Kidney epithelial cell (primary cell): ENCODE measurements at places on chromosomes 13 and 19. TPM values are rescaled to one million over a fixed set of nuclear protein-coding genes. Genes with fewer than 3 reads are reported as not detected.

LILRB2 gene
- total RNA-seq = not detected in 2 replicates

LIPE gene
- total RNA-seq = 3.7 and 7.5 TPM in 2 replicates

NLRP4 gene
- total RNA-seq = not detected in 2 replicates

RGL3 gene
- total RNA-seq = 10.2 and 18.1 TPM in 2 replicates

SOX1 gene
- not detected in 2 replicates for total RNA-seq

ZNF763 gene
- 0.54 and 1.3 TPM in 2 replicates for total RNA-seq

GARIN5A gene
- total RNA-seq = 8.5 and 9.9 TPM in 2 replicates

PCDH9 gene
- 0.34 and 0.75 TPM in 2 replicates for total RNA-seq

NTF4 gene
- 0.58 TPM in 1 of 2 replicates, not detected in the other for total RNA-seq

IFNL1 gene
- total RNA-seq = not detected in 2 replicates

GRCh38 chr19:17109962-17110598 lies 34.5 kb downstream of the MYO9B start:
- no peak for DNase-seq

- DNase-seq = no peak
Observed at GRCh38 chr13:86684402-86684801, 885.2 kb upstream of the SLITRK6 start.

DNA sequence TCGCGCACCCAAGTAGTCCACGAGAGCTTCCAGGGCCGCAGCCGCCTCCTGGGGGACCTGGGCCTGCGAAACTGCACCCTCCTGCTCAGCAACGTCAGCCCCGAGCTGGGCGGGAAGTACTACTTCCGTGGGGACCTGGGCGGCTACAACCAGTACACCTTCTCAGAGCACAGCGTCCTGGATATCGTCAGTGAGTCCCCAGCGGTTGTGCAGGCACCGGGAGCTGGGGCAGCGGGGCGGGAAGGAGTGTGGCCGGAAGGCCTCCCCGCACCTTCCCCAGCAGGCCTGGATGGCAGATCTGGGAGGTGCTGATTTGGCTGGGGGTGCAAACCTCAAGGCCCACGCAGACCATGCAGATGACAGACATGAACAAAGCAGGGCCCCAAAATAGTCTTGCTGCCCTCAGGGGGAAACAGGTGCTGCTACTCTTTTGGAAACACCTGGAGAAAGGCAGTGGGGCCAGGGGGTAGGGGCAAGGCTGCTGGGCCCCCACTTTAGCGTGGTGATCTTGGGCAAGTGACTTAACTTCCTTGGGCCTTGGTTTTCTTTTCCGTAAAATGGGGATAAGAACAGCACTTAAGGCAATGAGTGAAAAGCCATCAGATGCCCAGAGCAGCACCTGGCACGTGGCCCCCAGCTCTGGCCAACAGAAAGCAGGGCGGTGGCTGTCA lies 4.0 kb downstream of the MAG start:
- DNase-seq = no peak

- peak; percentile 62 for DNase-seq
Observed at GRCh38 chr13:93226623-93227279, at the start of gene GPC6. Gene GPC6, plus strand, starts transcription at chr13:93226807.

DNA sequence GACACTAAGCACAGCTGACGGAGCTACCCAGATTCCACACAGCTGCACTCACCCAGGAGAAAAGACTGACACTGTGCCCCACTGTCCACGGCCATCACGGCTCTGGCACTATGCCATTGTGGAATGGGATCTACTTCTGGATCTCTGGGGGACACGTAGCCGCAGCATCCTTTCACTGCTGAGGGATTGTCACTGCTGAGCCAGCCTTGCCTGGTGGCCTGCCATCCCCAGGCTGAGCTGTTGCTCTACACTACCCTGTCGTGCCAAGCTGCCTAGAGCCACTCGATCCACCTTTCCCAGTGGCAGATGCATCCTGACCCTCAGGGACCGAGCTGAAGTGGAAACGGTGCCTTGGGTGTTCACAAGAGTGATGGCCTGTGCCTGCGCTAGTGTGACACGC lies 5.0 kb upstream of the LILRB5 start:
- no peak for DNase-seq

DNA sequence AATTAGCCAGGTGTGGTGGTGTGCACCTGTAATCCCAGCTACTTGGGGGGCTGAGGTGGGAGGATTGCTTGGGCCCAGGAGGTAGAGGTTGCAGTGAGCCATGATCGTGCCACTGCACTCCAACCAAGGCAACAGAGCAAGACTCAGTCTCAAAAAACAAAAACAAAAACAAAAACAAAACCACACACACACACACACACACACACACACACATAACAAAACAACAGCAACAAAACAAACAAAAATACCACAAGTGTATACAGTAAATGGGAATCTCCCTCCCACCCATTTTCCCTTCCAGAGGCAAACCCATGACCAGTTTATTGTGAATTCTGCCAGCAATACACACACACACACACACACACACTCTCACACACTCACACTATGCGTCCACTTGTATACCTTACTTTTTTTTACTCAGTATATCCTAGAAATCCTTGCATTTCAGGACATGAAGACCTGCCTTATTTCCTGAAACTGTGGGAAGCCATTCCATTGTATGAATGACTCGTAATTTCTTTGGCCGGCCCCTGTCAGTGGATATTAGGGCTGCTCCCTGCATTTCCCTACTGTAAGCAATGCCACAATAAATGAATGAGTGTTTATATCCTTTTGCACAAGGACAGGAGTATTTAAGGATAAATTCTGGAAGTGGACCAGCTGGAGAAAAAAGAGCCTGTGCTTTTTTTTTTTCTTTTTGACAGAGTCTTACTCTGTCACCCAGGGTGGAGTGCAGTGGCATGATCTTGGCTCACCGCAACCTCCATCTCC lies 6.9 kb upstream of the PLEKHF1 start:
- no peak for DNase-seq

GRCh38 chr19:17751103-17751911 lies at the start of gene FCHO1:
Gene FCHO1, plus strand, starts transcription at chr19:17751477. Its CDS starts 3,688 bp downstream, at chr19:17755165.
- no peak for DNase-seq

- DNase-seq = no peak
Observed at GRCh38 chr19:15464394-15465385, at the start of gene RASAL3. Gene RASAL3, minus strand, starts transcription at chr19:15464544. Its CDS starts 186 bp downstream, at chr19:15464358.

GRCh38 chr13:108084840-108085239 lies 130.5 kb downstream of the LIG4 start:
- no peak for DNase-seq

DNA sequence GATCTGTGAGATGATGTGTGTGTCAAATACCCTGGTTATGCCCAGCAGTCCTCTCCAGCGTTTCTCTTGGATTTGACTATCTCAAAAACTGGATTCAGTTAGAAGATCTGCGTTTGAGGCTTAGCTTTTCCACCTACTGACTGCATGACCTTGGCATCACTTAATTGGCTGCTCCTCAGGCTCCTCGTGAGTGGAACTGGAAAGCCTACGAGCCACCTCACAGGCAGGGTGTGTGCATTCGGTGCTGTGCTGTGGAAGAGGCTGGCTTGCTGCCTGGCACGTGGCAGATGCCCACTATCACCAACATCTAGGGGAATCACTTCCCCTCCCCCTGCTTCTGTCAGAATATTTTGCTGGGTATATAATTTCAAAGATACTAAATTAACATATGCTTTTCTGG lies 25.6 kb downstream of the FLT1 start:
- no peak for DNase-seq

- DNase-seq = no peak
Observed at GRCh38 chr13:73593199-73593765, 534.5 kb downstream of the KLF5 start.

- no peak for DNase-seq
Observed at GRCh38 chr19:42284591-42285341, 15.7 kb downstream of the CIC start.

DNA sequence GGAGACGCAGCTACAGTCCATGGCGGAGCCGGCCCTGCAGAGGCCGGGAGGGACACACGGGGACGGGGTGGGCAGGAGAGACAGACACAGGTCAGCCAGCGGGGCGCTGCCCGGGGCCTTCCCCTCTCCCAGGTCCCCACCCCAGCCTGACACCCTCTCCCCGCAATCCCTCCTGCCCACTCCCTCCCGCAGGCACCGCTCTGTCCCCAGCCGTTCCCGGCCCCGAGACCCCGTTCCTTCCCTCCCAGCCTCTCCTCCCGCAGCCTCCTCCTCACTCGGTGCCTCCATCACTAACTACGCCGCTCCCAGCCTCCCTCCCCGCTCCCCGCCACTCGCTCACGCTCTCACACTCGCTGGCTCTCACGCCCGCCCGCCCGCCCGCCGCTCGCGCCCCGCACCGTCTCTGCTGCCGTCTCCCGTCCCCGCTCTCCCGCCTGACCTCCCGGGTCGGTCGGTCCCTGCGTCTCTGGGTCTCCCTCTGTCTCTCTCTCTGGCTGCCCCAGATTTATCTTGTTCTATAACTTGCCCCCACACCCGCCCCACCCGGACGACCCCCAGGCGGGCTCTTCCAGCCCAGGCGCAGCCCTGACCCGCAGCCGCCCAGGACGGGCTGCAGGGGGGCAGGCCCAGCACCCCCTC lies 15.2 kb downstream of the ERFL start:
- DNase-seq = no peak

DNA sequence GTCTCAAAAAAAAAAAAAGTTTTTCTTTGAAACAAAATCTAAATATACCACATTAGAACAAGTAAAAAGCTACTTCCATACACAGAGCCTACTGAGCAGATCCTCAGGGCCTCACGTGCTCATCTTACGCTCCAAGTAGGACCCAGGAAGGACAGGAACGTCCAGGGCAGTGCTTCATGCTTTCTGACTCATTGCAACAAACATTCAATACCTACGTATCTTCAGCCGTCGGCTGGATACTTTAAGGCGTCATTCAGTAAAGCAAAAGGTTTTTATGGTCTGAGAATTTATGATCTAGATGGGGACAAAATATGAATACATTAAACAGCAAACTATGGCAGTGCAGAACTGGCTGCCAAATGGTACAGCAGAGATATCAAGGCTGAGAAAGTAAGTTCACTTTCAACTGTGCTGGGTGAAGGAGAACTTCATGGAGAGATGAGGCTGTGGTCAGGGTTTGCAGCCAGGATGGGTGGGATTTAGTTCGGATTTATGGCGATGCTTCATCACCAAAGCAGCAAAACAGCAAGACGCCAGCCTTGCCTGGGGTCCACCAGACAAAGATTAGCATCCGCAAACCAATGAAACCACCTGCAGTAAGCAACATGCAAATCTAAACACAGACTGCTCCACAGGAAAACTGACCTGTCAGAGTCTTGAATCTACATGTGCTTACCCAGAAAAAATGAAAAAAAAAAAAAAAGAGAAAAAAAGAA lies 20.5 kb downstream of the CARS2 start:
- no peak for DNase-seq

- DNase-seq = no peak
Observed at GRCh38 chr13:50229960-50230661, 214.9 kb downstream of the KCNRG start.

- no peak for DNase-seq
Observed at GRCh38 chr13:27264181-27264580, 6.4 kb upstream of the RASL11A start.

DNA sequence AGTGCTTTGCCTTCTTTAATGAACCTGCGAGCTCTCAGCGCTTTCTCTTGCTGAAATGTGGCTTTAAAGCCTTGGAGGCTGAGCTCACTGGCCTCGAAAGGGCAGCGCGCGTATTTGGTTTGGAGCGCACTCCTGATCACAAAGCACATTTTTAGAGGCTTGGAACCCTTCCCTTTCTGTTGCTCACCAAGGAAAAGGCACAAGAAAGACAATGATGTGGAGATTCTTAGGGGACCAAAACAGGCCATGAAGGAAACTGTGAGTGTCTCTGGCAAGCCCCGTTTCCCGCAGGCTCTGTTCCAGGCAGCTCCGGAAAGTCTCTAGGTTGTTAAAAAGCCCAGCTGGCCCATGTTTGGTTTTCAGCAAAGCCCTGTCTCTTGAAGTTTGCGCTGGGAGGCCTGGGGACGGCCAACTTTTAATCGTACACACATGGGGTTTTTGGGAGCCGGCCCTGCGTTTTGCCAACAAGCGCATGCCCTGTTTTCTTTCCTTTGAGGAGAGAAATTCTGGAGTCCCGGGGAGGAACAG lies 9.4 kb upstream of the SPC24 start:
- DNase-seq = no peak

DNA sequence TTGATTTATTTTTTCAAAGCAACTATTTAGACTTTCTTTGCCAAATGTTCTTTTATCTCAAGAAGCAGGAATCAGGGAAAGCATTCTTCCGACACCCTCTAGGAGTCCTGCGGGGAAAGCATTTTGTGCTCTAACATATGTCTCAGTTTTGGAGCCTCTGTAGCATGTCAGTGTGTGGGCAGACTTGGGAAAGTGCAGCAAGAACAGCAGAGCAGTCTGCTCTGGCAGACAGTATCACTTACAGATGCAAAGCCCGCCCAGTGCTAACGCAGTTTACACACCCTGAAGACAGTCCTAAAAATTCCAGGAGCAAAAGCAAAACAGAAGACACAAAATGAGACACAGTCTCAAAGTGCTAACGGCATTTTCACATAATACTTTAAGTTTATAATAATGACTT lies 393.5 kb downstream of the KLF12 start:
- DNase-seq = no peak
